ENCODE measurements at places on chromosomes 11 and 22.

- DNase-seq = no peak
Observed at GRCh38 chr11:2689651-2690575, 9.9 kb downstream of the KCNQ1OT1 start.

- DNase-seq = no peak
Observed at GRCh38 chr11:106173291-106173690, 95.8 kb downstream of the AASDHPPT start.

GRCh38 chr11:64996710-64997380 lies at the start of gene BATF2:
TSS of gene BATF2 (minus strand) at chr11:64996971. CDS start at chr11:64996914, 57 bp downstream.
- DNase-seq = no peak

- no peak for DNase-seq
Observed at GRCh38 chr11:61746442-61747191, 5.8 kb upstream of the MYRF start.

- no peak for DNase-seq
Observed at GRCh38 chr11:44671234-44671633, 55.5 kb upstream of the TSPAN18 start.

DNA sequence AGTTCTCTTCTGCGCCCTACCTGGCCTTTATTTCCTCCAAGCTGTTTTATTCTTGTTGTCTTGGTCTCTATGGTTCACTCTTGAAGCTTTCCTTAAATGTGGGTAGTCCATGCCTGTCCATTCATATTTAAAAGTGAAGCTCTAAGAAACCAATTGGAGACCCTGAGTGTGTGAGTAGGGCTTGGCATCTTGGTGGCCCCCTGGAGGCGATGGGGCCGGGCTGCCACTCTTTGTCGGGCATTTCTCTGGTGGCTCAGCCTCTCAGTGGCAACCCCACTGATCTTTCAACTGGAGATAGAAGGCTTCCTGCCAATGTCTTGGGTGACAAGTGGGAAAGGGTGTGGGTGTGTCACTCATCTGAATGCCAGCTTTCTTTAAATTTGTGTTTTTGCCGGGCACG lies 9.1 kb downstream of the TRPT1 start:
- no peak for DNase-seq

- DNase-seq = no peak
Observed at GRCh38 chr11:62140304-62141110, 16.7 kb downstream of the INCENP start.

DNA sequence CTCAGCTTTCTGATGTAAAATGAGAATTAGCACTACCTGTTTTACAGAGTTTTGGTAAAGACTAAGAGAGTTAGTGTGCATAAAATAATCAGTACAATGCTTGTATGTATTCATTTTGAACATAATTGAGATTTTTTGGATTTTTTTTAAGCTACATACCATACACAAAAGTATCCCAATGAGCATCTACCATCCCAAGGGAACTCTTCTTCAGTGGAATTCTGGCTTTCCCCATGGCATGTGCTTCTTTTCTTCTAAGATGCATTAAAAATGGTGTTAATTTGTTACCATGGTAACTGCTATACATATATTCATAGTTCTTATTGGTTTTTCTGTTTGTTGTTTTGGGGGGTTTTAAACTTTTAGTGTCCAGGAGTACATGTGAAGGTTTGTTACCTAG lies 17.7 kb downstream of the OR8D1 start:
- DNase-seq = no peak

GRCh38 chr11:62607714-62608113 lies 4.9 kb downstream of the EML3 start:
- DNase-seq = no peak

DNA sequence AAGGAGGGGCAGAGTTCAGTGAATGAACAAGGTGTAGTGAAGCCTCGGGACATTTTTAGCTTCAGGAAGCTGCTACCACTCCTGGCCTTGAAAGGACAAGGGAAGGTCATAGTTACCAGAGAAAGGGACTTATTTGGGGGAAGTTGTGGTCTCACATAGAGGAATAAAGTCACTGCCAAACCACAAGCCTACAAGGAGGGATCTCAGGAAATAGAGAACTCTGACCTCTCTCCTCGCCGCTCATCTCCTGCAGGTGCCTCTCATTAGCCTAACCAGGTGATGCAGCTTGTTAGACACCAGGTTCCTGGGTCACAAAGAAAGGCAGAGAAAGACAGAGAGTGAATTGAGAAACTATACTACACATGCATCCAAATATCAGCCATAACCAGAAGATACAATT lies 14.3 kb upstream of the TOLLIP start:
- DNase-seq = no peak

- DNase-seq = no peak
Observed at GRCh38 chr22:37661160-37661924, 2.8 kb downstream of the PDXP start.

- DNase-seq = no peak
Observed at GRCh38 chr22:50272044-50272802, 2.0 kb upstream of the MAPK11 start.

DNA sequence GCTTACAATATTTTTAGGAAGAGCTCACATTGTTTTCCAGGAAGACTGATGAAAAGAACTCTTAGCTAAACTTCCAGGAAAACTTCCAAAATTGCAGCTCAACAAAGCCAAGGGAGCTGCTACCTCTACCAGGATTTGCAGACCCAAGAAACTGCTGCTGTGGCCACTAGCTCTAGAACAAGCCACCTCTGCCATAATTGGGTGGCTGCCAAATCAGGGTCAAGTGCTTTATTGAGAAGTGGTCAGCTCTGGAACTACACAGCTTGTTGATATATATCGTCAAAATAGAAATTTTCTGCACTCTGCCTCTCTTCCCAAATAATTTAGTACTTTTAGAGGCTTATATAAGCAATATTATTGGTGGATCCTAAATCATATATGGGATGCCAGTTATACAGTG lies 371.8 kb upstream of the CHORDC1 start:
- DNase-seq = no peak

- no peak for DNase-seq
Observed at GRCh38 chr11:10982704-10983510, 125.1 kb upstream of the ZBED5 start.

GRCh38 chr11:84264066-84264465 lies 977.9 kb upstream of the CCDC90B start:
- no peak for DNase-seq

- no peak for DNase-seq
Observed at GRCh38 chr11:74212533-74212932, 41.4 kb downstream of the PPME1 start.

DNA sequence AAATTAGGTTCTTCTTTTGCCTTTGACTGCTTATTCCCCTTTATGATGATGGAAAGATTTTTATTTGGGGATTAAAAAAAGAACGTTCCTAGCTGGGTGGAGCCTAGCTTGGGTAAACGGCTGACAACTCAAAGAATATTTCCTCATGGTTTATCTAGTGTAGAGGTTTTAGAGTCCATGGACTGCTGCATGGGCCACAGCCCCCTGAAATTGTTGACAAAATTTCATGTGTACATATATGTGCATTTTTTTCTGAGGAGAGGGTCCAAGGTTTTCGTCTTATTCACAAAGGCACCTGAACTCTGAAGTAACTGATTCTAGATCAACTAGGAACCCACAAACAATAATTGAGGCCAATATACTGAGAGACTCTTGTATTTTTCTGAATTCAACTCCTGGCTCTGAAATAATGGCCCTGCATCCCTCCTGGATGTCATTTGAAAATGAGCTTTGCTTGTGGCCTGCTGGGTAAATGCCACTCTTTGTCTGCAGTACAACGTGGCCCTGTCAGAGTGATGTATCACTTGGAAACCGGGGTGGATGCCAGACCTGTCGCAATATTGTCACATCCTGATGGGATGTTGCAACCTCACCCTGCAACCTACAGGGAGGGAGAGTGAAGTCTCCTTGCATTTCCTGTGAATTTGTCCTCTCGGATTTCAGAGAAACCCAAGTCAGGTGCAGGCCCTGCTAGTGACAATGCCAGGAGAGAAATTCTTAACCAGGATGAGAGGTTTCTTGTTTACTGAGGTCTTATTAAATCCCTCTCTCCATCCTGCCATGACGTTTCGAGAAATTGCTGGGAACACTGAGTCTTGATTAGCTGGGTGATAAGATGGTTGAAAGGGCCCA lies 33.8 kb downstream of the EHF start:
- no peak for DNase-seq

- DNase-seq = no peak
Observed at GRCh38 chr11:8289492-8289918, 25.8 kb upstream of the LMO1 start.

GRCh38 chr11:128474036-128474874 lies 113.1 kb downstream of the ETS1 start:
- no peak for DNase-seq
